Kidney capillary endothelial cell (primary cell): ENCODE measurements at places on chromosomes 1 and 21.
A peak's percentile ranks its signal among the peaks of the same experiment; 100 is the strongest.

DNA sequence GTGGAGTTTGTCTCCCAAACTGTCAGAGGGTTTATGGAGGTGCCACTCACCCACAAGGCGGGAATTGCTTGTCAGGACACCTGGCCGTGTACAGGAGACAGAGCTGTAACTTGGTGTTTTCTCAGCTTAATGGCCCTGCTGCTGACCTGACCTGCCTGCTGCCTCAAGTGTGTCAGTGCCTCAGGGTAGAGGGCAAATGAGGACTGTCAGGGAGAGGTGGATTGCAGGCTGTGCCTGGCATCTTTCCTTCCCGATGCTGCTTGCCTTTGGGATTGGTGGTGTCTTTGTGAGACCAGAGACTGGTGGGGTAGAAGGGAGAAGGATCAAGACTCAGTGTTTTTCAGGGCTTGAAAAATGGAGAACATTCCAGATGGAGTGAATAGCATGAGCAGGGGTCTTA lies 31.4 kb downstream of the TMEM53 start:
- DNase-seq: no peak

GRCh38 chr21:40299451-40299850 lies 432.2 kb downstream of the PCP4 start:
- no peak for DNase-seq

GRCh38 chr1:9561429-9561828 lies 22.2 kb downstream of the SLC25A33 start:
- peak; percentile 89 for DNase-seq

GRCh38 chr21:34223376-34223775 lies 140.4 kb upstream of the KCNE2 start:
- no peak for DNase-seq

DNA sequence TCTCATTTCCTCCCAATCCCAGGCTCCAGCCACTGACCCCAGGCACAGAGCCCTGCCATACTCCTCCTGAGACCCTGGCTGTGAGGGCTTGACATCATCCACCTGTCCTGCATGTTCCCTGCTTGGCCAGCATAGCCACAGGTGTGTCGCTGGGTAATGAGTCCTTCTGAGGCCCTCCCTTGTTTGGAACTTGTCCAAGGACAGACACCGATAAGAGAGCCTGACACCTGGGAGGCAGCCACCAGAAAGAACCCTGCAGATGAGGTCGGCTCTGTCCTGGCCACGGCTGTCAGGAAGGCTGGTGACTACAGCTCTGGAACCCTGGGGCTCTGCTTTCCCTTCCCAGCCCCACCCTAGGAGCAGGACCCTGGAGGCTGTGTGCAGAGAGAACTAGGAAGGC lies 34.6 kb downstream of the TMEM63A start:
- no peak for DNase-seq

DNA sequence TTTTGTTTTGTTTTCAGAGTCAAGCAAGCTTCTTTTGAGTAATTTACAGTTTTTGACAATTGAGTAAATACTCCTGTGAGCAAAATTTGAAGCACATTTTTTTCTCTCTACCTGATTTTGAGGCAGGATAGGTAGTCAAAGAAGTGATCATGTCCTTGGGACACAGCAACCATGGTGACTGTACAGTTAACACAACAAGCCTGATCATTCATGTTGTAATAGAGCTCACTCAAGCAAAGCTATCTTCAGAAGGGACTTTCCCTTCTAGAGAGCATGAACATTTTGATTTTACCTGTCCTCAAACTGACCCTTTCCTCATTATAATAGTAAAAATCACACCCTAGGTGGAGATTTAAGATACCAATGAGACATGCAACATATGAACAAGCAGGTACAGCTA lies 126.5 kb upstream of the KCNK1 start:
- DNase-seq: no peak

DNA sequence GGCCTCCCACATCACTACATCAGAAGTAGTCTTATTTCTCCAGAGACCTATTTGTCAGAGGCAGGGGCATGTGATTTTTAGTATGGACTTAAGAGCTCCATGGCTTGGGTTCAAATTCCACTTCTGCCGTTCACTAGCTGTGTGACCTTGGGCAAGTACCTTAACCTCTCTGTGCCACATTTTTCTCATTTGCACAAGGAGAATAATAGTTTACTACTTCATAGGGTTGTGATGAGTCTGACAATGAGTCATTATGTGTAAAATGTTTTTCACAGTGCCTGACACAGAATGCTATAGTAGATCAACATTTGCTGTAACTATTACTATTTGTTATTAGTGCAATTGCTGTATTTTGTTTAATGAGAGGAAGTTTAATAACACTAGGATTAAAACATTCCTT lies 200.6 kb downstream of the PRDM2 start:
- no peak for DNase-seq

DNA sequence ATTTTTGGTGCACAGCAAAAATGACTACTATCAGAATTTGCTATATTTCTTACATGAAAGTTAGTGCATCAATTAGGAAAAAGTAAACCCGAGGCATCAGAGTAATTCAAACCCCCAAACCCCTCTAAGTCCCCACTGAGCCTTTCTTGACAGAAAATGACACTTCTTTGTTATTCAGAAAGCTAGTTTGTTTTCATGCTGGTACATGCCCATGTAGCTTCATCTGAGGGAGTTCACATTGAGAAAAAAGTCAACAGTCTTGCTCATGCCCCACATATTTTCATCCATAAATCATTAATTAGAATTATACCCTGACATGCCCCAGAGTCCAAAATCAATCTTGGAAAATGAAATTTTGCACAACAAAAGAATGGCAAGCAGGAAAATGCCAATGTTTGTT lies 39.9 kb upstream of the PDC start:
- DNase-seq: no peak

GRCh38 chr1:71414179-71414578 lies 333.3 kb upstream of the ZRANB2 start:
- DNase-seq: no peak

DNA sequence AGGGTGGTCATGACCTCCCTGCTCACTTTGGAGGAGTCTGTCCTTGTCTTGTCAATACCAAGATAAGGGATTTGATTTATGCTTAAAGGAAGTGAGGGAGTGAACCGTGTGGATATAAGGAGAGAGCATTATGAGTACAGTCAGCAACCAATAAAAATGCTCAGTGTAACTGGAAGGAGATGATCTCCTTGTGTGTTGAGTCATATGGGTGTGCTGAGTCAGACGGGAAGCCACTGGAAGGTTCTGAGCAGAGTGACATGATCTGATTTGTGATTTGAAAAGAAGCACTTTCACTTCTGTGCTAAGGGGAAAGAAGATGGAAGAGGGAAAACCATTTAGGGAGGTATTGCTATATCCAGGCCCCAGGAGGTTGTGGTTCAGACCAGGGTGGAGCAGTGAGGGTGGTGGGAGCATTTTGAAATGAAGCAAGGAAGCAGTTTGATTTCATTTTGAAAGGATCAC lies 2.5 kb upstream of the BCL10 start:
- DNase-seq: peak; percentile 94

GRCh38 chr1:93453911-93454310 lies 6.0 kb downstream of the FNBP1L start:
- DNase-seq: peak; percentile 63

- DNase-seq: no peak
These were observed 30.5 kb downstream of the IFI16 start for GRCh38 chr1:159040206-159040605.

GRCh38 chr21:25913479-25913878 lies 178.7 kb downstream of the GABPA start:
- DNase-seq: no peak

DNA sequence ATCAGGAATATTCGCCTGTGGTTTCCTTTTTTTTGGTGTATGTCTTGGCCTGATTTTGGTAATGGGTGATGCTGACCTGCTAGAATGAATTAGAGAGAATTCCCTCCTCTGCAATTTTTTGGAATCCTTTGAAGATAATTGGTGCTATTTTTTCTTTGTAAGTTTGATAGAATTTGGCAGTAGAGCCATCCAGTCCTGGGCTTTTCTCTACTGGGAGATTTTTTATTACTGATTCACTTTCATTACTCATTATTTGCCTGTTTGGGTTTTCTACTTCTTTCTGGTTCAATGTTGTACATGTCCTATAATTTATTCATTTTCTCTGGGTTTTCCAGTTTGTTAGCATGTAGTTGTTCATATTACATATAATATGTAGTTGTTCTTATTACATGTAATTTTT lies 48.7 kb downstream of the NTMT2 start:
- DNase-seq: no peak

DNA sequence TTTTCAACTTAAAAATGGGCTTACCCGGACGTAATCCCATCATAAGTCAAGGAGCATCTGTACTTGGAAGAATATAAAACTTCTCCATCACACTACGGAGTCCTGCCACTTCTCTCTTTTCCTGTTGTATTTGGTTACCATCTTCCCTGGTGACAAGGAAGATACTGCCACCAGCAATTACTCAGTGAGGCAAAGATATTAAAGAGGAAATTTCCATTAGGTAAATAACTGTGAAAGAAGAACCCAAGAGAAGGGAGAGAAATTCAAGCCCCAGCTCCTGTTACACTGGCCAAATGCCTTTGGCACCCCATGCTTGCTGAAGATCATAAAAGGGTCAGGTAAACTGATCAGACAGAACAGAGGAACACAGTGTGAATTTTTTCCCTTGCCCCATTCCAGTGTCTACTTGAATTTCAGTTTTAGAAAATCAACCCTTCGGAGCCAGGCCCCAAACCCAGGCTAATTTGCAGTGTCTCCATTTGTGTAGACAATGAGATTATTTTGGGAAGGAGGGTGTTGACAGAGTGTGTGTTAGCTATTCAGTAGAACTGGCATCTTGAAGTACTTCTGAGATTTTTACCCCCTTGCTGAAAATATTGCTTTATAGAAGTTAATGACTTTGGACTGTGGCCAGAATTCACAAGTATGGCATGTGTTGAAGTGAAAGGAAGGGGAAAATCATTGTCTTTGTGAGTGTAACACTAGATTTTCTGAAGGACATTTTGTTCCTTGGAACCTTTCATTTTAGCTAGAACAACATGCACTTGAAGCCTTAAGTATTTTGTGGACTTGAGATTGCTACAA lies 167.1 kb downstream of the DHRS3 start:
- no peak for DNase-seq

DNA sequence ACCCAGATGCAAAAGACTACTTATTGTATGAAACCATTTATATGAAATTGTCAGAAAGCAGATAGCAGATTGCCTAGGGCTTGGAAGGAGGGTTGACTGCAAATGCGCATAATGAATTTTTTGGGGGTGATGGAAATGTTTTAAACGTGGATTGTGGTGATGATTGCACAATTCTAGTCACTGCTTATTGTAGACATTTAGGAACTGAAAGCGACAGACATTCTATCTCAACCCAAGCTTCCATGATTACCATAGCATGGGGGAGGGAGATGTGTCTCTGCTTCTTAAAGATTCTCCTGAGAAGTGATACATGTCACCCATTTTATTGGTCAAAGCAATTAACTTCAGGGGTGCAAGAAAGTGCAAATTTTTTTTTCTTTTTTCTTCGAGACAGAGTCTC lies 2.8 kb upstream of the MTF2 start:
- no peak for DNase-seq
